ENCODE measurements at places on chromosomes 13 and 19. TPM values are rescaled to one million over a fixed set of nuclear protein-coding genes. Genes with fewer than 3 reads are reported as not detected.

The CALR3 gene
- polyA plus RNA-seq: not detected

The HOOK2 gene
- 41.8 TPM for polyA plus RNA-seq

DNA sequence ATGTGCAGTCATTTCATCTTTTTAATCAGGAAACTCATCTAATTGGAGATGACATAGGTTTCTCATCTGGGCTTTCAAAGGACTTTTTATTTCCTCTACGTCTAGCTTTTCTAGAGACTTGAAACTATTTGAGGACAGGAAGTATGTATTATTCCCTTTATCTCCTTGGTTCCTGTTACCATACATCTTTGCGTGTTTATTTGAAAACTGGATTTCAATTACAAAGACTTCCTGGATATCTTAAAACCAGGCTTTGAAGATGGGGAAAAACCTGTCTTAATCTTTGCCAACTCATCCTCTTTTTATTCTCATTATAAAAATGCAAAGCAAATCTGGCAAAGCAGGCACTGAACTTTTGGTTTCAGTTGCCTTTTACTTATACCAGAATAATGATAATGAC is 130.5 kb downstream of the LMO7 start:
- DNase-seq: no peak

- DNase-seq: peak; percentile 79
Measured at GRCh38 chr13:51584731-51585672, 740 bp downstream of the WDFY2 start.

DNA sequence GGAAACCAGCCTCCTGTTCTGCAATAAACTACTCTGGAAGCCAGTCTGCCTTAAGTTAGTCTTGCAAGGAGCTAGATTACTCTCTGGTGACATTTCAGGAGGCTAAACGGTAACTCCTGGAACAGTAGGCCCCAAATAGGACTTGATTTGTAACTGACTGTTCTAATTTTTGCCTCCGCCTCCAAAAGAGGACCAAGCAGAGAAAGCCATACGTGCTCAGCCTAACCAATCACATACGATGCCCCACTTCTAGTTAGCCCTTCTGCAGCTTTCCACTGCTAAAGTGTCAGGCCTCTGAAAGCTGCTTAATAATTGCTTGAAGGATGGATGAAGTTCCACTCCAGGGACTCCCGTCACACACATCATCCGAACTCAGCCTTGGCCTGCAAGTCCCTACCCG is 744 bp downstream of the ZNF805 start:
- peak; percentile 31 for DNase-seq

- no peak for DNase-seq
Measured at GRCh38 chr13:112997188-112998130, 28.4 kb downstream of the MCF2L start.

DNA sequence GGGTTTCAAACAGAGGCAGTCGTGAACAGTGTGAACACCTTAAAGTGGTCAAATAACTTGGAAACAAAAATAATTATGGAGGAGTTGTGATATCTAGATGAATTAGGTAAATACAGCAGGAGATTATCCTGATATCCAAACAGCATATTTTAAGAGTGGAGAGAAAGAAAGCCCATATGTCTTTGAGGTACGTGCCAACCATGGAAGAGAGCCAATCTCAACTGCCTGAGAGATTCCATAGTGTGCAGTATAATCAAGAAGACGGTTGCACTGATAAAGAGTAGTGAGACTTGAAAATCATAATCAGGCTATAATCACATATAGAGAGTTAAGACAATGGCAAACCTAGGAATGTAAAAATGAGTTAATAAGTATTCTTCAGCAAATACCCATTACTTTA is 472.8 kb upstream of the SLITRK5 start:
- DNase-seq: no peak

DNA sequence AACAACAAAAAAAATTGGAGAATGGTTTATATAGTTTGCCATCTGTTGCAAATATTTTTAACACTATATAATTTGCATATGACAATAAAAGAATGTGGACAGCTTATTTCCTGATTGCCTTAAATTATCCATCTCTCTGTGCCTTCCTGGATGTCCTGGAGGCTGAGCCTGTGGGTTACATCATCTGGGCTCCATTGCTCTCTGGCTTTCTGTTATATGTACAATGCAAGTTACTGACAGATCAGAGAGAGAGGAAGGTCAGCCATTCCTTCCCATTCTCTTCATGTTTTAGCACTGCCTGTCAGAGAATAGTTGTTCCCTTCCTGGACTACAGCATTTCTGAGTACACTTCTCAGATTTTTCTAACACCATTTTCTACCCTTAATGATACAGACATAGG is 758.3 kb upstream of the PCDH20 start:
- no peak for DNase-seq

- DNase-seq: no peak
Measured at GRCh38 chr19:35363001-35363590, 4.8 kb downstream of the FFAR3 start.
